Diencephalon (tissue), 1 donor: ENCODE measurements at places on chromosomes 5 and 9. TPM values are rescaled to one million over a fixed set of nuclear protein-coding genes. Genes with fewer than 3 reads are reported as not detected.

Gene PKD2L2
- 0.46 TPM for total RNA-seq

Gene KIAA1958
- 17.1 TPM for total RNA-seq

Gene ORM2
- not detected for total RNA-seq

Gene PCDHB12
- total RNA-seq, result 15.5 TPM

Gene ITGA2
- total RNA-seq, result 4.4 TPM

Gene PRLR
- total RNA-seq, result 4.6 TPM

Gene ADAMTSL2
- 6.0 TPM for total RNA-seq

Gene ZNF608
- 91.6 TPM for total RNA-seq

Gene SLC28A3
- total RNA-seq, result 0.23 TPM

Gene C1QTNF3
- total RNA-seq, result 16.1 TPM

Gene TTC16
- 0.23 TPM for total RNA-seq

Gene LURAP1L
- total RNA-seq, result 4.6 TPM

Gene GARIN3
- not detected for total RNA-seq

Gene C5orf52
- not detected for total RNA-seq

Gene MTREX
- 107 TPM for total RNA-seq

Gene MOCS2
- total RNA-seq, result 55.4 TPM

Gene C9orf50
- 0.23 TPM for total RNA-seq

Gene IL33
- 17.5 TPM for total RNA-seq

Gene PPP2R2B
- total RNA-seq, result 134 TPM

Gene FGF1
- 22.4 TPM for total RNA-seq

Gene MTX3
- total RNA-seq, result 24.5 TPM

Gene FAM81B
- total RNA-seq, result 14.8 TPM

Gene CKMT2
- 4.2 TPM for total RNA-seq

Gene PCDHGB4
- 14.8 TPM for total RNA-seq

Gene GTF2H2
- total RNA-seq, result 47.3 TPM

Gene SLC45A2
- 0.23 TPM for total RNA-seq
